ENCODE measurements at places on chromosomes 2 and 18.

DNA sequence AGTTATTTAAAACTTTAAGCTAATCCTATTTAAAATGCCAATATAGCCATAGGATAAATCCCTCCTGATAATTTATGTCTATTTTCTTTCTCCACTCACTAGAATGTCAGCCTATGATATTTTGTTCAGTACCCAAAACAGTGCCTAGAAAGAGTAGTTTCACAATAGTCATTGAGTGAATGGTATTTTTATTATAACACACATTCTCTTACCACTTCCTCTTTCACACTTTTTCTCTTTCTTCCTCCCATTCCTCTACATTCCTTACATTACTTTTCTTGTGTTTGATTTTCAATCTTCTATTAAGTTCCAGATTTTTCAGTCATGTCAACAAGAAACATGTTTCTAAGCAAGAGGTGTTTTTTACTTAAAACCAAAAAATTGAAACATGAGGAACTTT, 327.6 kb upstream of the UBE2E3 start:
- H3K36me3 ChIP-seq = no peaks in the 10 kb centered on the region
- no peak for DNase-seq
- no peaks in the 10 kb centered on the region for H3K4me1 ChIP-seq
- H3K27me3 ChIP-seq = no peaks in the 10 kb centered on the region
- H3K27ac ChIP-seq = no peak overlapping the region

GRCh38 chr2:33380001-33380609, 96.3 kb upstream of the RASGRP3 start:
- H3K4me3 ChIP-seq = no peak overlapping the region
- no peaks in the 10 kb centered on the region for H3K27me3 ChIP-seq
- H3K4me1 ChIP-seq = peaks cover 16% of the 10 kb centered on the region
- H3K27ac ChIP-seq = no peak overlapping the region
- peak; percentile 19 for DNase-seq
- H3K36me3 ChIP-seq = no peaks in the 10 kb centered on the region

DNA sequence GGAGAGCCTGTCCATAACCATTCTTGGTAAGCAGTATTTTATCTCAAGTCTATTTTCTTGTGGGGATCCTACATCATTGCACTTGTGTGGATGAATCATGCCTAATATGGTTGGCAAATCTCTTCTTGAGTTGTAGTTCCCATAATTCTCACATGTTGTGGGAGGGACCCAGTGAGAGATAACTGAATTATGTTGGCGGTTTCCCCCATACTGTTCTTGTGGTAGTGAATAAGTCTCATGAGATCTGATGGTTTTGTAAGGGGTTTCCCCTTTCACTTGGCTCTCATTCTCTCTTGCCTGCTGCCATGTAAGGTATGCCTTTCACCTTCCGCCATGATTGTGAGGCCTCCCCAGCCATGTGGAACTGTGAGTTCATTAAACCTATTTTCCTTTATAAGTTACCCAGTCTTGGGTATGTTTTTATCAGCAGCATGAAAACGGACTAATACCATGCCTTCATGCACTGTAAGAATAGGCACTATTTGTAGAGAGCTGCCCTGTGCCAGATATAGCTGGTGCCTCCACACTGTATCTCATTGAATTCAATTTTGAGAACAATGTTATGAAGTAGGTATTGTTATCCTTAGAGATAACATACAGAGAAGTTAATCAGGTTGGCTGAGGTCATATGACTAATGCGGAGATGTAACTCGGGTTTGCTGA, 148.3 kb downstream of the PLCL1 start:
- no peaks in the 10 kb centered on the region for H3K36me3 ChIP-seq
- H3K4me1 ChIP-seq = no peaks in the 10 kb centered on the region
- H3K27ac ChIP-seq = no peak overlapping the region
- no peaks in the 10 kb centered on the region for H3K27me3 ChIP-seq

GRCh38 chr2:10179422-10179821, 56.9 kb downstream of the RRM2 start:
- no peaks in the 10 kb centered on the region for H3K36me3 ChIP-seq
- H3K4me3 ChIP-seq = no peak overlapping the region
- no peak for DNase-seq
- H3K27me3 ChIP-seq = no peaks in the 10 kb centered on the region
- H3K27ac ChIP-seq = no peak overlapping the region

DNA sequence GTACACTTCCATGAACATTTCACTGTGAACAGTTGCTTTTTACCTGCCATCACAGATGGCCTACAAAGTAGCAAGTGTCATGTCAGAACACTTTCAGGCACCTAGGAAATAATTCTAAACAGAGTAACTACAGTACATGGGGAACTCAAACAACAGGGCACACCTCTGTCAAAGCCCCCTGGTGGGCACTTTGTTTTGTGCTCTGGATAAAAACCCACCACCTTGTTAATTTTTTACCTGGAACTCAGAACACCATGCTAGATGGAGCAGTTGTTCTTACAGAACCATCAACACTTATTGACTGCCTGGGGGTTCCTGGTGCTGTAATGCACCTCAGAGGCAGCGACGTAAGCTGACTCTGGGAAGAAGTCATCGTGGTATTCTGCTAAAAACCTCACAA, 2.3 kb downstream of the MSL3B start:
- DNase-seq = no peak
- H3K27me3 ChIP-seq = no peaks in the 10 kb centered on the region
- no peaks in the 10 kb centered on the region for H3K4me1 ChIP-seq
- H3K36me3 ChIP-seq = no peaks in the 10 kb centered on the region

DNA sequence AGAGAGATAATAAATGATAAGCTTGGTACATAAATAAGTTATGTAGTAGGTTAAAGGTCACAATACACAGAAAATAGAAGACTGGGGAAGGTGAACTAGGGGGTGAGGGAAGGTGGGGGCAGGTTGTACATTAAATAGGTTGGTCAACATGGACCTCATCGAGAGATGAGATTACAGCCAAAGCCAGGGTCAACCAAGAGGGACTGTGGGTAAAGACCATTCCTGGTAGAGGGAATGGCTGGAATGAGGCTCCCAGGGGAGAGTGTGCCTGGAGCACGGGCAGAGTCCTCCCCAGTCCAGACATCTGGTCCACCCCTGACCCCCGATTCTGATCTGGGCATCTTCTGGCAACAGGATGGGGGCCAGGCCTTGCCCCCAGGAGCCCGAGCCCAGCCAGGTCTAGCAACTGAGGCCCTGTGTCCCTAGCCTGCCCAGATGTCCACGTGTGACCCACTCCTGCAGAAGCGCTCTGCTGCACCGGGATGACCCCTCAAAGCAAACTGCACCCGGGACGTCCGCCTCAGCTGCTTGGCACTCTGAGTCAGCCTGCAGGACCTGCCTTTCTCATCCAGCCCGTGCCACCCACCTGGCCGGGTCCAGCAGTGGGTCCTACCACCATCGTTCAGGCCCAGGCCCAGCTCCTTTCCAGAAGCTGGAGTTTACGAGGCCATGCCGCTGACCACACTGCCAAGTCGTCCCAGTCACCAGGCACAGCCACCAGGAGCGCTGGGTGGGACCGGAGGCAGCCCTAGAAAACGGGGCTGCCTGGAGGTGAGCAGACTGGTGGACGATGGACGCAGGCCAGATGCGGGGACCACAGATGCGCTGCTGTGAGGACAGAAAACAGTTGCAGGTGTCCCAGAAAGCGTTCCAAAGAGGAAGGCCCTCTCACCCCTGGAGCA, 56.2 kb upstream of the ID2 start:
- H3K4me3 ChIP-seq = no peak overlapping the region
- no peaks in the 10 kb centered on the region for H3K36me3 ChIP-seq
- DNase-seq = no peak
- H3K27ac ChIP-seq = no peak overlapping the region
- no peaks in the 10 kb centered on the region for H3K4me1 ChIP-seq

DNA sequence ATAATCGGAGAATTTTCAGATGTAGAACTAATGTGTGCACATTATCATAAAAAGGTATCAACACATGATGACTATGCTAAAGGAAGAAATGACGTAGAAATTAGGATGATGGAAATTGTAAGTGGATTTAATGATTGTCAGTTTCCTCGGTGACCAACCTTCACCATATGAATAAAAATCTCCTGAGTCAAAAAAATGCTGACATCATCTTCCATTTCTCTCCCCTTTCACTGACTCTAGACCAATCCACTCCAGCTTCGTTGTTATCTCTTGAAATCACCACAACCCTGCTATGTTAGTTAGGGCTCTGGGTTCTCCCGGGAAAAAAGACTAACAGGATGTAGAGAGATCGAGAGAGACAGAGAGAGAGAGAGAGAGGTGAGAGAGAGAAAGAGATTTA, 204.8 kb upstream of the KYNU start:
- no peak overlapping the region for H3K4me3 ChIP-seq
- no peaks in the 10 kb centered on the region for H3K36me3 ChIP-seq
- no peaks in the 10 kb centered on the region for H3K4me1 ChIP-seq
- H3K27ac ChIP-seq = no peak overlapping the region
- no peak for DNase-seq

All from MM.1S (cell line).